ENCODE measurements at places on chromosomes 4 and X.

GRCh38 chr4:17170131-17170530 lies 271.7 kb upstream of the LDB2 start:
- no peak for DNase-seq

DNA sequence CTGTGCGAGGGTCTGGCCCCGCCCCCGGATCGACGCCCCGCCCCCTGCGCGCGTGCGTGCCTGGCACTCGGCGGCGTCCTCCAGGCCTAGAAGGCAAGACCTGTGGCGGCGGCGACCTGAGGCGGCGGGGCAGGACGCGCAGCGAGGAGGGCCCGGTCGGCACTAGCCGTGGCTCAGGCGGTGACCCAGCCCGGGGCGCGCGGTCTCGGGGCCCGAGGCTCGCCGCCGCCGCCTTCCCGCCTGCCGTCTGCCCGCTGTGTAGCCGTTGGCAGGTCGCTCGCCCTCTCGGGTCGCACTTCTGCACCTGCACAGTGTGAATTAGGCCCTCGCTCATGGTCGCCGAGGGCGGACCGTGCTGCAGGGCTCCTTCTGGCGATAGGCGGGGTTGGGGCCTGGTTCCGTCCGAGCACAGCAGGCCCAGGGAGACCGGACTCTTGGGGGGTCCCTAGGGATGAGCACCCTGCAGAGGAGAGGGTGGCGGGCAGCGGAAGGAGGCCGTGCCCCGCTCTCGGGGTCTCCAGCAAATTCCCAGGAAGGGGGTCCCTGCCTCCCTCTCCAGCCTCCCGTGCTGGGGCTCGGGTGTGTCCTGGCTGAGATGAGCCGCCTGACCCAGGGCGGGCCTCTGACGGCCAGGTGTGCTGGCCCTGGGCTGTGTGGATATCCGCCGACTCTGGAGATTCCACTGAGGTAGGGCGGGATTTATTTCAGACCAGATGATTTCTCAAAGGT lies 557 bp upstream of the FAM53A start:
- DNase-seq = peak; percentile 93

GRCh38 chrX:42696536-42697124 lies 81.3 kb downstream of the PPP1R2C start:
- DNase-seq = no peak

DNA sequence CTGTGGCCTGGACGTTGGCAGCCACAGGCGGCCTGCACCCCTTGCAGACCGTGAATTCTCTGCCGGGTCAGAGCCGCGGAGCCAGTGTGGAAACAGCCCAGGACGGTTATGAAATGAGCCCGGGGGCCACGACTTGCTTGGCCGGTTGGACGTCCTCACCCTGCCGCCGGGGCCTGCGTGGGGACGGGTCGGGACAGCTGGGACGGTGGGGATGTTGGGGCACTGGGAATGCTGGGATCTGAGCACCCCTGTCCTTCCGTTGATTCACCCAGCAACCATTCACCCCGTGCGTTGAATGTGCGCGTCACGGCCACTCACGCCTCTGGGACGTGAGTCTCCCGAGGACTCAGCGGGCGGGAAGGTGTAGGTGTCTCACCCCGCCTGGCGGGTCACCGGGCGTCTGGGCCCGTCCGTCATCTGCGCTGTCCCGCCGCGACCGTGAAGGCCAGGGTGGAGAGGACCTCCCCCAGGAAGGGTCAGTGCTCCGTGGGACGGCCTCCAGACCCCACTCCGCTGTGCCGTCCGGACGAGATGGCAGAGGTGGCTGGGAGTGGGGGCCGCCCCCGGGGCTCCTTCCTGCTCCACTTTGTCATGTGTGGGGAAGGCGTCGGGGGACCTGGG lies 4.5 kb upstream of the PLCXD1 start:
- DNase-seq = peak; percentile 27

- no peak for DNase-seq
Observed at GRCh38 chr4:142773505-142773904, 72.6 kb downstream of the INPP4B start.

GRCh38 chrX:71667328-71668247 lies at the start of gene LOC101059915:
Gene LOC101059915 (plus strand): TSS chrX:71667546.
- no peak for DNase-seq

GRCh38 chr4:119281393-119281792 lies 40.5 kb downstream of the FABP2 start:
- DNase-seq = no peak

DNA sequence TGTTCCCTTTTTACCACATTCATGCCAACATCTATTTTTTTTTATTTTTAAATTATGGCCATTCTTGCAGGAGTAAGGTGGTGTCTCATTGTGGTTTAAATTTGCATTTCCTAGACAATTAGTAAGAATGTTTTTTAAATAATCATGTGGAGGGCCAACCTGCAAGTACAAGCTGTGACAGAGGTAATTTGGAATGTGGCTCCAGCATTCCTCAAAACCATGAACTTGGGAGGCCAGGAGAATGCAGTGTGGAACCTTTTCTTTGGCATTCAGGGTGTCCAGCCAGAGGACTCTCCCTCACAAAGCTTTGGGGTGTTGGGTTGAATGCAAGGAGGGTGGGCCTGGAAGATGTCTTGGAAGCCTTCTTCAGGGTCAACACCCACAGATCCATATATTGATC lies 7.3 kb upstream of the TMEM185A start:
- no peak for DNase-seq
